Right cardiac atrium (tissue), 5 donors: ENCODE measurements at places on chromosomes 12 and 14. TPM values are rescaled to one million over a fixed set of nuclear protein-coding genes. Genes with fewer than 3 reads are reported as not detected.
A peak's percentile ranks its signal among the peaks of the same experiment; 100 is the strongest.

- DNase-seq = no peak
Observed at GRCh38 chr12:922285-922684, 27.2 kb downstream of the RAD52 start.

GRCh38 chr12:128339126-128339520 lies 72.2 kb downstream of the TMEM132C start:
- DNase-seq = no peak

- no peak for DNase-seq
Observed at GRCh38 chr14:71396050-71396677, 488.9 kb downstream of the PCNX1 start.

GRCh38 chr12:102888511-102888910 lies 28.5 kb downstream of the PAH start:
- DNase-seq = no peak

DNA sequence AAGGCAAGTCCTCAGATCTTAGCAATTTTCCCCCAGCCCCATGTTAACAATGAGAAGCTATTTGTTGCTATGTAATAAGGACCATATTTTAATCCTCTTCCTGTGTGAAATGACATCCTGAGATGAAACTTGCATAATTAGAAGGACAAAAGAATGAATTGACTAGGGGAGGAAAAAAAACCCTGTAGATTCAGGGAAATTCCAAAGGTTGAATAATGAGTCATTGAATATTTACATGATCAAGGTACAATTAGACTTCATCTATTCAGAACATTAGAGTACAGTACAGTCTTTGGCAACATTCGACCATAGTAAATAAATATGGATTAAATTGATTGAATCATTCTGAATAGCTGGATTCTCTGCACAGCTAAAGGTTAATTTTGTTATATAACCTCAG lies 9.4 kb downstream of the MYBPC1 start:
- DNase-seq = no peak

GRCh38 chr14:91303091-91303923 lies 58.8 kb upstream of the GPR68 start:
- DNase-seq = peak; percentile 64

DNA sequence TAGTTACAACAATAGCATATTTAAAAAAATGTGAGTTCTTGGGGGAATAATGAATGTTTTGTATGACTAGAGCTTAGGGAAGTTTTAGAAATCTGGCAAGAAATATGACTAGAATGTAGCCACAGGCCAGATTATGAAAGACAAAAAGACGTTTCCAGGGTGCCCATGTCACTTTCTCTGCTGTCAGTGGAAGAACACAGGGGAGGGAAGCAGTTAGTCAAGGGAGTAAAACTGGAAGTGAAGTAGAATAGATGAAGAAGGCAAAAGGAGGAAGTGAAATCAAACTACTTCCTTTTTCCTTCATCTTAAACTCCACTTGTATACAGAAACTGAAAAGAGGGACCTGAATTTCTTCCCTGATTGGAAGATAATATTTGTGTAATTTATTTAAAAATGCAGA lies 81.2 kb upstream of the ATP2B1 start:
- no peak for DNase-seq

GRCh38 chr12:121711361-121712189 lies 977 bp upstream of the TMEM120B start:
- peak; percentile 18 for DNase-seq

DNA sequence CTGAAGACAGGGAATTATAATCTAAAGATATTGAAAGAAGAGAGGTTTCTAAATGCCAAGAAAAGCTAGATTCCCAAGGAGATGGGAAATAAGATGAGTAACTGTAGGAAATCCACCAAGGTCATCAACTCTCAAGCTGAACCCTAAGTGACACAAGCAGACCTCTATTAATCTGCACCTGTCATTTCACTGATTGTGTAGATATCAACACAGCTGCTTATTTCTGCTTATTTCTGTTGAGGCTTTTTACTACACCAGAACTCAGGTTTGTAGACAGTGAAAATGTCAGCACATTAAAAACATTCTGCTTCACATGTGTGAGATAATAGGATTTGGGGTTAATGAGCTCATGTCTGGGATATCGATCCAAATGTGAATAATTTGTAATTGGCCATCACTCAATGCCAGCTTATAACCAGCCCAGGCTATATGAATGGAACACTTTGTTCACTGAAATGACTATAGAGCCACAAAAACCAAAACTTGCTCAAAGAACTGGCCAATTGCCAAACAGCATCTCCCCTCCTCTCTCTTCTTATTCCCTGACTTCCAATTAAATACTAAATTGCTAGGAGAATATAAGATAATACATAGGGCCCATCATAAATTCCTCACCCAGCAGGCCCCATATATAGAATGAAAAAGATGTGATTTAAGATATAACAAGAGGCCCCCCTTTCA lies 188.7 kb upstream of the ARID2 start:
- DNase-seq = no peak

Gene CCDC77
- total RNA-seq = 4.1 TPM
